ENCODE measurements at places on chromosomes 6 and 20.

GRCh38 chr20:48850257-48850976, 22.6 kb upstream of the PREX1 start:
- DNase-seq = no peak

GRCh38 chr20:51321343-51322163, 221.0 kb downstream of the NFATC2 start:
- no peak for DNase-seq

DNA sequence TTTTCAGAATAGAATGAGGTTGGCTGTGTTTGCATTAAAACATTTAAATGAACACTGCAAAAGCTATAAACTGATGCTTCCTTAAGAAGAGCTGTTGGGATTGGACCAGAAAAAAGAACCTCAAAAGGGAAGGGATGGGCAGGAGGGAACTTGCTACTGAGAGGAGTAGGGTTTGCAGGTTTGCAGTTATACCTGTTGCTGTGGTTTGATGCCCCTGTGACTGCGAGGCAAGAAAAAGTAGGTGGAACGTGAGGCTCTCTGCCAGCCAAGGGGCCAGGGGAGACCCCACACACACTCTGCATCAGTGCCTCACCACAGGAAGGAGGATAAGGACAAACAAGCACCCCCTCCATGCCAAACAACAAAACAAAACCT, 197.2 kb downstream of the BCAS1 start:
- no peak for DNase-seq

GRCh38 chr20:61112515-61112914, 139.5 kb upstream of the CDH4 start:
- DNase-seq = no peak

- no peak for DNase-seq
These were observed 146.8 kb downstream of the EYA2 start for GRCh38 chr20:47041396-47041899.

- no peak for DNase-seq
These were observed 256.6 kb upstream of the EPHA7 start for GRCh38 chr6:93675856-93676417.

DNA sequence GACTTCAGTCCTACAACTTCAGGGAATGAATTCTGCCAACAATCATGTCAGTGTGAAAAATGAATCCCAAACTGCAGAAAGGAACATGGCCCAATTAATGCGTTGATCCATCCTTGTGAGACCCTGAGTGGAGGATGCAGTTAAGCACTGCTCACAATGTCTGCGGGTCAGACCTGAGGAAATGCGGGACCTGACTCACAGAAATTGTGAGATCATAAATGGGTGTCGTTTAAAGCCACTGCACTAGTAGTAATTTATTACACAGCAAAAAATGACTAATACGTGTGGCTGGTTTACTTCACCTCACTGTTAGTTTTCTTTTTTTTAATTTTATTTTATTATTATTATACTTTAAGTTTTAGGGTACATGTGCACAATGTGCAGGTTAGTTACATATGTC, 505.0 kb downstream of the PRKN start:
- no peak for DNase-seq

Measured in CD4-positive, alpha-beta T cell treated with Interleukin-1 beta for 1 hour (primary cell).